ENCODE measurements at places on chromosomes 4 and X.

- DNase-seq = peak; percentile 24
Measured at GRCh38 chr4:113673450-113673849, 88.1 kb downstream of the CAMK2D start.

- no peak for DNase-seq
Measured at GRCh38 chr4:122831515-122832196, 5.0 kb downstream of the FGF2 start.

- DNase-seq = no peak
Measured at GRCh38 chr4:115923152-115923551, 809.7 kb upstream of the NDST4 start.

DNA sequence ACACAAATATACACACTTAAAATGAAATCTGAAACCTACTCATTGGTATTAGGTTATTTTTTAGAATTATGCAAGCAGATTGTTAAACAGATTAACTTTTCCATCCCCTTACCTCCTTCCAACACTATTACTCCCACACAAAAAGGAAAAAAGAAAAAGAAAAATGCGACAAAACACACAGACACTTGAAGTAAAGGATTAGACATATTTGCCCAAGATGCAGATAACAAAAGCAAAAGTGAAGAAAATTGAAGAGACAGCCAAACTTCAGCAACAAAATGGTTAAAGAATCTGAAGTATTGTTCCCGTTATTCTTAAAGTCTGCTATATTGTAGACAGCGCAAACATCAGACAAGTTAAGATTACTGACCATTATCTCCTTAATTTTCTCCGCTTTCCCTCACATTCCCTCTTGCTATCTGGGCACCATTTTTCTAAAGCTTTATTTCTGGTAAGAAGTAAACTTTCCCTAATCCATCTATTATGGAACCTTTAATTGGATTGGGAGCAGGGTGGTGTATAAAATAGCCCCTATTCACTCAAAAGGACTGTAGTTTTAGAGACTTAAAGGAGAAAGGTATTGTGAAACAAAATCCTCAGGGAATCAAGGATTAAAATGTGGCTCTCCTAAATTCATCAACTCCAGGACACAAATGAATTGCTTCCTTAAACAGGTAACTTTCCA, 34.7 kb upstream of the MAB21L2 start:
- DNase-seq = no peak

DNA sequence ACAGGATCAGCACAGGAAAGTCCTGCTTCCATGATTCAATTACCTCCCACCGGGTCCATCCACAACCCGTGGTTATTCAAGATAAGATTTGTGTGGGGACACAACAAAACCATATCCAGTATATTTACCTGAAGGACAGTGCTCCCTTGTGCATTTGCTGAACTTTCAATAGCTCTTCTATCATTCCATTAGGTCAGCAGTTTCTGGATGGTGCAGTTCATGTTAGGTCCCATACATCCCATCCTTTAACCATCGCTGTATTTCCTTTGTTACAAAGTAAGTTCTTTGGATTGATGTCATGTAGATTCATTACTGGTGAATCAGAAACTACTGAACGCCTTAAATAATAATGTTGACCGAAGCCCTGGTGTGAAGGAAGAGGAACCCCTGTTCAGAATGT, 775.9 kb downstream of the TRIML1 start:
- no peak for DNase-seq

- no peak for DNase-seq
Measured at GRCh38 chr4:165502916-165503907, 124.4 kb downstream of the CPE start.

GRCh38 chr4:109930464-109930863, 17.8 kb downstream of the EGF start:
- no peak for DNase-seq

GRCh38 chrX:138026211-138026610, 460.3 kb downstream of the ZIC3 start:
- DNase-seq = no peak

DNA sequence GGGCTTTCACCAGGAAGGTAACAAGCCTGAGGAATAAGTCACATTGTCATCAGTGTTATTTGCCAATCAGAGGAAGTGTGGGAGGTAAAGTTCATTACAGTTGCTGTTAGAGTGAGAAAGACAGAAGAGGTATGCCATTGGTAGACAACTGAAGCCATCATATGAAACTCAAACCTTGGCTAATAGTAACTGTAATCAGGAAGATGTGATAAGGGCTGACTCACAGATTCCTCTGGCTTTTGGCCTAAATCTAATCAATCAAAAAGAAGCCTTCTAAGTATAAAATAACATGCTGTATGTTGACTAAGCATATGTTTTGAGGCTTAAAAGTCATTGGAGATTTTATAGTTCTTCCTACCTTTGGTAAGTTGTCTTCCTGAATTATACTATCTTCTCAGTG, 242.8 kb downstream of the PCDH7 start:
- no peak for DNase-seq
